ENCODE measurements at places on chromosomes 11 and 22. TPM values are rescaled to one million over a fixed set of nuclear protein-coding genes. Genes with fewer than 3 reads are reported as not detected.

DNA sequence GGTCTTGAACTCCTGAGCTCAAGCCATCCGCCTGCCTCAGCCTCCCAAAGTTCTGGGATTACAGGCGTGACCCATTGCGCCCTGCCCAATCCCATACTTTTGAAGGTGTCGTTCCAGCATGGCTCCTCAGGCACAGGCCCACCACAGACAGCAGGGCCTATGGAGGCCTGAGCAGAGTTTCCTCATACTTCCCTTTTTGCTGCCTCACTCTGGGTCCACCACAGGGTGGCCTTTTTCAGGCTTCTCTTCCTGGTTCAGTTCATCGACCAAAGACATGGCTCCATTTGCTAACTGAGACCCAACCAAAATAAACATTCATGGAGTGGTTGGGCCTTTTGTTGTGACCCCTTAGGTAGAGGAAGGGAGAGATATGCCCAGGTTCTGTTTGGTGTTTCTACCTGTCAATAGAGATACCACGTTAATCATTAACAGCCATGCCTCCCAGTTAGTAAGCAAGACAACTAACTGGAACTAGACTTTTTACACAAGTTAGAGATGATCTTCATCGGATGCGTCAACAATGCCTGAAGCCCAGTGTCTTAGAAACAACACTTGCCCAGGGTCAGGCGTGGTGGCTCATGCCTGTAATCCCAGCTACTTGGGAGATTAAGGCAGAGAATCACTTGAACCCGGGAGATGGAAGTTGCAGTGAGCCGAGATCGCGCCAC is 35.1 kb downstream of the TRIOBP start:
- DNase-seq: no peak

DNA sequence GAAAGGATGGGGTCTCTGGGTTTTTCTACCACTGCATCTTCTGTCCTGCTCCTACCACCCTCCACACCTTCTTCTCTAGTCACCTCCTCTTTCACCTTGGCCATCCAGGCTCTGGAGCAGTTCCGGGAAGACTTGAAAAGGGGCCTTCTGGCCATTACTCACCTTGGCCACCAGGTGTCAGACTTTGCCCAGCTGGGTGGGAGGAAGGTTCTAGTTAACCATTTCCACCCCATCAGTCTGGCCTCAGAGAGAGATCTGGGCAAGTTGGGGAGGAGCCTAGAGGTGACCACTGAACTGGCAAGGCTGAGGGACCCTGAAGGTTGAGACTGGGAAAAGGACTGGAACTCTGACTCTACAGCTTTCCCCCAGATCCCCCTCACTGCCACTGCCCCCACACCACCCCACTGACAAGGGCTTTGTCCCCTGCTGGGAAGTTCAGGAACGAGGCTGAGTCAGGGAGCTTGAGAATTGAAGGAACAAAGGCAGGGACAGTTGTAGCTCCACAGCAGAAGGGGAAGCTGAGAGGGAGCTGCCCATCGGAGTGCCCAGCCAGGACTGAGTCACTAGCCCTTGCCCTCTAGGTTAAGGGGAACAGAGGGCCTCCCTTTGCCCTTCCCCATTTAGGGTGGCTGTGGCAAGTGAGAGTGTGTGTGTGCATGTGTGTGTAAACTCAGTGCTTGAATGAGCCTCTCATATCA is 3.7 kb upstream of the POLD4 start:
- DNase-seq: peak; percentile 83

DNA sequence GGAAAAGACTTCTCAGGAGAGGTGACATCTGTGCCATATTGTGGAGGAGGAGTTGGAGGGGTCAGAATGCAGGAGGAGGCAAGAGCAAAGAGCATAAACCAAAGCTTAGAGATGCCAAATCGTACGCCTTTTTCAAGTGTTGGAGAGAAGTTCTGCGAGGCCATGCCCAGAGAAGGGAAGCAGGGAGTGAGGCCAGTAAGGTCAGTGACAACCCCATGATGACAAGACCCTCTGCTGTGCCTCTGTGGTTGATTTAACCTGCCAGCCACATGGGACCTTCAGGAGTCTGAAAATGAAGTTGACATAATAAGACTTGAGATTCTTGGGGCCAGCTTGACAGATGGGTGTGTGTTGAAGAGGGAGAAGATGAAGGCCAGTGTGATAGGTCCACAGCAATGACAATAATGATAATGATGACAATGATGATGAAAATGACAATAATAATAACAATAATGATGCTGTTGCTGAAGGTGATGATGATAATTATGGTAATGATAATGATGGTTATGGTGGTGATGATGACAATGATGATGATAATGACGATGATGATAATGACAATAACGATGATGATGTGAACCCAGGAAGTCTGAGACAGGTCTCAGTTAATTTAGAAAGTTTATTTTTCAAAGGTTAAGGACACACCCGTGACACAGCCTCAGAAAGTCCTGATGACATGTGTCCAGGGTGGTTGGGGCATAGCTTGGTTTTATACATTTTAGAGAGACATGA is 152.6 kb upstream of the B3GAT1 start:
- DNase-seq: no peak

DNA sequence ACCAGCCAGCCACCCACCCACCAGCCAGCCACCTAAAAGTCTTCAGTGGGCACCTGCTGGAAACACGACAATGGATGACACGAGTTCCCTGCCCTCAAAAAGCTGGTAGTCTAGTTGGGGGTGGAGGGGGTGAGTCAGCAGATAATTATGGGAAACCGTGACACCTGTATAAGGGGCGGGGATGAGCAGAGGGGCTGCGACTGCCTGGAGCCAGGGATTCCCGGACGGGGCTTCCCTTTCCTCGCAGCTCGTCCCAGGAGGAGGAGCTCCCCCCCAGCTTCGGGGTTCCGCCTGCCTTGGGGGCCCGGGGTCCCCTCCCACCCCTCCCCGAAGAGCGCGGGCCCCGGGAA is 2.3 kb upstream of the RTN4RL2 start:
- DNase-seq: no peak

GRCh38 chr22:37739611-37740049 is 42.8 kb downstream of the TRIOBP start:
- no peak for DNase-seq

Gene CFAP300
- 16.7 TPM for total RNA-seq

DNA sequence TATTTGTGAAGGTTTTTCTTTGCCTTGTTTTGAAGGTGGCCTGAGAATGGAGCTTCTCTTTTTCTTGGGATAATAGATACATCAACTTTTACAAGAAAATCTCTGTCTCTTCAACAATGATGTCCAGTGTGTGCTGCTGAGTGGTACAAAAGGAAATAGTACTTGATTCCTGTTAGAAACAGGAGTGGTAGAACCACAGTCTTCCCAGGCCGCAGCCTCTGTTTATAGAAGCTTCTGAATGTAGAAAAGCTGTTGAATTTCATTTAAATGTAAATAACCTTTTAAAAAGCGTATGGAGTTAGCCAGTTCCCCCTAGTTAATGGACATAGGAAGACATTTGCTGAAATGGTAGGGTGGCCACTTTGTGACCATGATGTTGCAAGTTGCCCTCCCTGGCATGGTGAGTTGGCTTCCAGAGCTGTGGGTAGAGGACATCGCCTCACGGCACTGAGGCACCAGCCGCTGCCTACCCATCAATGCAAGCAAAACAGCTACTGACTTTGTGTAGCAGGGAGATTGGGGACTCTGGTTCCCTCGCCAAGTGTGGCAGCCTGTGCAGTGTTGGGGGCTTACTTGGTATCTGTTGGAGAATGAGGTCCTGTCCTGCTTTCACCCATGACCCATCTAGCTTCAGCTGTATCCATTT is 31.6 kb downstream of the C11orf91 start:
- DNase-seq: no peak

DNA sequence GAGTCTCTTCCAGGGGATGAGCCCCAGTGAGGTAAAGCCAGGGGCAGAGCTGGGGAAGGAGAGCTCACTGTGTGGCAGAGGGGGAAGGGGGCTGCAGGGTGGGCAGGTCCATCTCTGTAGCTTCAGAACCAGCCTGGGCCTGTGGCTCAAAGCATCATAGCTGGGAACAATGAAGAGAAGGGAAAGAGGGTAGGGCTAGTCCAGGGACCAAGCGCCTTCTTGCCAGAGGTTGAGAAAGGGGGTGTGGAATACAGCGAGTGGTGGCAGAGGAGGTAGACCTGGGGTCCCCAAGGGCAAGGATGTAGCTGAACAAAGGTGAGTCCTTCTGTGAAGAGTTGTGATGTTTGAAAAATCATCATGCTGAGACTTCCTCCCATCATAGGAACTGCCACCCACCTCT is 1.2 kb upstream of the PLA2G3 start:
- DNase-seq: no peak

GRCh38 chr11:724049-724777 is 18.2 kb downstream of the EPS8L2 start:
- DNase-seq: no peak

Gene DEPDC7
- 6.1 TPM for total RNA-seq

- peak; percentile 83 for DNase-seq
These were observed 10.3 kb downstream of the APOL4 start for GRCh38 chr22:36191106-36191836.

DNA sequence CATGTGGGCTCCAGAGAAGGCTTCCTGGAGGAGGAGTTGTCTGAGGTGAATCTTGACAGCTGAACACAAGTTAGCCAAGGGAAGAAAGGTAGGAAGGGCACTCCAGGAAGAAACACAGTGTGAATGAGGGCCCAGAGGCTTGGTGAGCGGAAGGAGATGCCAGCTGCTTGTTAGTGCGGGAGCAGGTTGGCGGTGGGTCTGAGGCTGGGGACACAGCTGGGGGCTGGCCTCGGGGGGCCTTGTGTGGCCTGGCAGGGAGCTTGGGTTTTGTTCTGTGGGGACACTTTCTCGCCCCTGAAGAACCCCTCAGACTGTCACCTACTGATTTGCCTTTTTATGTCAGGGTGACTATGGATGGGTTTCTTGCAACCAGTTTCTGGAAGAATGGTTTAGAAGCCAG is 160.0 kb downstream of the ST3GAL4 start:
- no peak for DNase-seq

DNA sequence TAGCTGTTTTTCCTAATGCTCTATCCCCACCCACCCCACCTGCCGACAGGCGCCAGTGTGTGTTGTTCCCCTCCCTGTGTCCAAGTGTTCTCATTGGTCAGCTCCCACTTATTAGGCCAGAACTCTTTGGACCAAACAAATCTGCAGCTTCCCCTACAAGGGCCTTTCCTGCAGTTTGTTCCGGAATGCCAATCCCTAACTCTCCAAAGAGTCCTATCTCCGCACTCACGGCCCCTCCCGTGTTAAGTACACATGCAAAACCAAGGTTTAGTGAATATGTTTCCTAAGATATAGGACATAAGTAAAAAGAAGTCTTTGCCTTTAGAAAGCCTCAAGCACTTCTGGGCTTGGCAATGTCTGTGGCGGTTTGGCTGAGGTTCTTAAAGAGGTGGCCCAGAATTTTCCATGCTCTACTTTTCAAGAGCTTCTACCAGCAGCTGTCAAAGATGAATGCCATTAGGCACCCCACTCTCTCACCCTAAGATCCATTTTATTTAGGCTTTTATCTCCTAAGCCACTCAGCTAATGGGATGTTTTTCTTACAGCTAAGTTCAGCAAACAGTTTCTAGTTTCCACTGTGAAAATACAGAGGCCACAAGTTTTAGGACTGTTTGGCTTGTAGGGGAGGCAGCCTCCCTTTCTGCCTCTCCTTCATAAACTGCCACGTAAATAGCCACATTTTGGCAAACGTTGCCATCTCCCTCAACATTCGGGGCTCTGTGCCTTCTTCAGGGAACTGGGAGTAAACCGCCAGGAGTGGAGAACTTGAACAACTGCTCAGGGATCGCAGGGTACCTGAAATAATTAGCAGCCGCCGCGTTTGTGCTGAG is 1.6 kb downstream of the CD59 start:
- peak; percentile 76 for DNase-seq

- DNase-seq: peak; percentile 53
These were observed at the start of gene SLC1A2 for GRCh38 chr11:35419184-35419829. TSS of gene SLC1A2 (minus strand) at chr11:35419558. CDS start at chr11:35418966, 592 bp downstream.
